Activated CD4-positive, alpha-beta T cell treated with anti-CD3 and anti-CD28 coated beads, Interleukin-2, amount 10 ng/mL, durations not matched to agents 24 days and 14 days (primary cell): ENCODE measurements at places on chromosomes 16 and 17. TPM values are rescaled to one million over a fixed set of nuclear protein-coding genes. Genes with fewer than 3 reads are reported as not detected.

The PLCG2 gene
- total RNA-seq = 6.8 and 6.9 TPM in 2 replicates

The NSF gene
- total RNA-seq = 28.1 and 32.7 TPM in 2 replicates

The MYH8 gene
- total RNA-seq = not detected in 2 replicates

The TNK1 gene
- 5.3 and 5.5 TPM in 2 replicates for total RNA-seq

The PHF12 gene
- 61.1 TPM in 2 replicates for total RNA-seq

The PPP1R1B gene
- not detected in 2 replicates for total RNA-seq

The SLC35G6 gene
- not detected in 2 replicates for total RNA-seq

The PRKCB gene
- 79.9 and 84.2 TPM in 2 replicates for total RNA-seq

The TRIM65 gene
- total RNA-seq = 47.6 and 48.1 TPM in 2 replicates

The KRTAP2-2 gene
- not detected in 2 replicates for total RNA-seq

The STX4 gene
- 49.1 and 54.8 TPM in 2 replicates for total RNA-seq

The E2F4 gene
- 165 and 166 TPM in 2 replicates for total RNA-seq

The ERN2 gene
- not detected in 2 replicates for total RNA-seq

The XAF1 gene
- 34.1 and 37.6 TPM in 2 replicates for total RNA-seq

The ACSM2A gene
- total RNA-seq = 0.17 TPM in 1 of 2 replicates, not detected in the other

The IRF8 gene
- total RNA-seq = 235 and 248 TPM in 2 replicates
